GM23338 (cell line): ENCODE measurements at places on chromosomes 4 and X. TPM values are rescaled to one million over a fixed set of nuclear protein-coding genes. Genes with fewer than 3 reads are reported as not detected.

HMX1 gene
- 0.69 TPM in 1 of 2 replicates, not detected in the other for total RNA-seq

AP1AR gene
- total RNA-seq = 25.5 and 28.0 TPM in 2 replicates

GK2 gene
- total RNA-seq = not detected in 2 replicates

GDPD2 gene
- total RNA-seq = 10.3 and 11.3 TPM in 2 replicates

CXCL13 gene
- not detected in 2 replicates for total RNA-seq

NCAPG gene
- total RNA-seq = 40.9 and 45.8 TPM in 2 replicates

AMTN gene
- not detected in 2 replicates for total RNA-seq

FGFBP2 gene
- total RNA-seq = 0.56 and 0.93 TPM in 2 replicates

CFAP299 gene
- not detected in 2 replicates for total RNA-seq

FMR1NB gene
- not detected in 2 replicates for total RNA-seq

DKK2 gene
- total RNA-seq = 0.58 TPM in 1 of 2 replicates, not detected in the other

IL9R gene
- 0.31 and 1.6 TPM in 2 replicates for total RNA-seq

HPGD gene
- total RNA-seq = 4.1 and 9.1 TPM in 2 replicates

LRP2BP gene
- total RNA-seq = 0.28 and 0.70 TPM in 2 replicates

MAGEA4 gene
- 1.9 and 2.8 TPM in 2 replicates for total RNA-seq

CDS1 gene
- 20.3 and 22.6 TPM in 2 replicates for total RNA-seq

SSX4 gene
- 0.19 TPM in 1 of 2 replicates, not detected in the other for total RNA-seq

LSM6 gene
- total RNA-seq = 70.4 and 91.5 TPM in 2 replicates

TMEM184C gene
- 42.2 TPM in 2 replicates for total RNA-seq

SMIM31 gene
- not detected in 2 replicates for total RNA-seq

GABRE gene
- total RNA-seq = 4.2 and 8.3 TPM in 2 replicates

ELK1 gene
- total RNA-seq = 24.4 and 39.5 TPM in 2 replicates

PPID gene
- total RNA-seq = 52.5 and 56.6 TPM in 2 replicates

AWAT2 gene
- not detected in 2 replicates for total RNA-seq

SPANXN3 gene
- total RNA-seq = not detected in 2 replicates

JCHAIN gene
- not detected in 2 replicates for total RNA-seq

TCEAL2 gene
- 9.1 and 12.3 TPM in 2 replicates for total RNA-seq

ACE2 gene
- total RNA-seq = 0.10 TPM in 1 of 2 replicates, not detected in the other

PRSS12 gene
- total RNA-seq = 7.5 and 12.9 TPM in 2 replicates
